ENCODE measurements at places on chromosomes 4 and X. TPM values are rescaled to one million over a fixed set of nuclear protein-coding genes. Genes with fewer than 3 reads are reported as not detected.

GRCh38 chr4:74724979-74725378 is 69.3 kb downstream of the BTC start:
- DNase-seq, result no peak

GRCh38 chr4:109441862-109442458 is 8.3 kb downstream of the SEC24B start:
- no peak for DNase-seq

Gene MMRN1
- 0.37 TPM for total RNA-seq

DNA sequence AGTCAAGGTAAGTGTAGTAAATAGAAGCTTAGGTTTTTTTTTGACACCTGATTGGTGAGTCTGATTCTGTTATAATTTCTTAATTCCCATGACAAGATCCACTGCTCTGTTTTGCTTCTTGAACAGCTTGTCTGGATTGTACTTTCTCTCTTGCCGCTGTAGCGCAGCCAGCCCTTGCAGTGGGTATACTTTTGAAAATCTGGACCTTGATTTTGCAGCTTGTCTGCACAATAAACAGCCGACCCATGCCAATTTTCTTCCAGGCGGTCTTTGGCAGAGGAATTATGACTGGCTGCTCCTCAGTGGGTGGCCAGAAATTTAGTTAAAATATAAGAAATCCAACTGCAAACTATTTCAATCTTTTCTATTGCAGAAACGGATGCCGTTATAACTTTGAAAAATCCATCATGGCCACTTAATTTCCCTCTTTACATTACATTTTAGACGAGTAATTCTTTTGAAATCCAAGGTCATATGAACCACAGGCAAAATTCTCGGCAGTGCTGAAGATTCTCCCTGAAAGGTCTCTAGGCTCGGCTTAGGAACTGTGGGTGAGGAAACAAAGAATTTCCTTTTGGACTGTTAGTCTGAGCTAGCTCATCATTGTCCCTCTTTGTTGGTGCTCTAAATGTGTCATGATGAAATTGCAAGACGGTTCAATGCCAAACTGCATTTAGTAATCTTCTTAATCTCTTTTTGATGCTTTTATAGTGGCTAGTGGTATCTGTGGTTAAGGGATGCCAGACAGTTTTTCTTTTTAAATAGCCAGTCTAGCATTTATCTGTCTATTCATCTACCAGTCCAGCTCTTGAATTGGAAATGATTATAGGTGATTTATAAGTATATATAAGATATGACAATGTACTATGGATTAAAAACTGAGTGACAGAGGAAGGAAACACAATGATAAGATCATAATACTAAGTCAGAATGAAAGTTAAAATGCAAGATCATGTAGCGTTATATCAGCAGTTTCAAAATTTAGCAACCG is 31.5 kb upstream of the PTTG2 start:
- no peak for DNase-seq

Gene MAGEA2B
- total RNA-seq, result not detected

- no peak for DNase-seq
Measured at GRCh38 chr4:133143775-133144430, 5.2 kb upstream of the PCDH10 start.

DNA sequence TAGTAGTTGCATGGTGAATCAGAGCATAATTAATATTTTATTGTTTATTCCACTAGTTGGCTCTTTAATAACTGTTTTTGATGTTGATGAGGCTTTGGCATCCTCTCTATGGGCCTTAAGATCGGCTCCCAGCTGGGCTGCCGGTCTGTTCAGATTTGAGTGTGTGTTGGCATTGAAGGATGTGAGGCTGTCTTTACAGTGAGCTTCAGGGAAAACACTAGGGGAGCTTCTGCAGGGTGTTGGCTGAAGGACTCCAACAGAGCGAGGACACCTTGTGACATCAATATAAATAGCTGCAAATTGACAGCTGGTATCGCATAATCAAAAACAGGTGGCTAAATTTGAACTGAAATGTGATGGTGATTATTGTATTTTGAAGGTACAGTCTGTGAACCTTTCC is 322.0 kb downstream of the FSTL5 start:
- DNase-seq, result no peak

DNA sequence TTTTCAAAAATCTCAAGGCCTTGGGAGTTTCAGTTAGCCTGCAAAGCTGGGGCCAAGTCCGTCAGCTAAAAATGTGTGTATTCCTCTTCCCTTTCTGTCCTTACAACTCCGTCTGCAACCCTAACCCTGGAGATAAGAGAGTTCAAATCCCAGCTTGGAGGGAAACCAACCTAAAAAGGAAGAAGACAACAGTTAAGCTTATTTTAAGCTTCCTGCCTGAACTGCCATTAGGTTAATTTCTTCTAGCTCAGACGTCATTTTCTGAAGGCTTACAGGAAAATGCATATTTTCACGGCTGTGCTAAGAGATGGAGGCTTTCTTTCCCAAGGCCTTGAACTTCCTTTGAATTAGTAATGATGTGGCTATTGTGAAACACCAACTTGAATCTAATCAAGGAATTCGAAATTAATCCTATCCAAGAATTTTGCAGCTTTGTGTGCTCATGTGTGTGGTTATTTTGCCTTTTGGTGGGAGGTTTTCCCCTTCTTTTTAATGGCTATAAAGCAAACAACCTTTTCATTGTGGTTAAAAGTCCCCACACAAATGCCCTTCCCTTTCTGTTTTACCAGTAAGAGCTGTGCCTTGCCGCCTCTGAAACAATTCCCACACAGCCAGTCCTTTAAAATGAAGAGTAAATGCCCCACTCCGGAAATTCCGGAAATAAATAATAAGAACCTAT is 103.5 kb downstream of the IRF2 start:
- DNase-seq, result no peak

Gene PRDM5
- 36.2 TPM for total RNA-seq

- no peak for DNase-seq
Measured at GRCh38 chr4:56511098-56511497, 5.5 kb downstream of the ARL9 start.

DNA sequence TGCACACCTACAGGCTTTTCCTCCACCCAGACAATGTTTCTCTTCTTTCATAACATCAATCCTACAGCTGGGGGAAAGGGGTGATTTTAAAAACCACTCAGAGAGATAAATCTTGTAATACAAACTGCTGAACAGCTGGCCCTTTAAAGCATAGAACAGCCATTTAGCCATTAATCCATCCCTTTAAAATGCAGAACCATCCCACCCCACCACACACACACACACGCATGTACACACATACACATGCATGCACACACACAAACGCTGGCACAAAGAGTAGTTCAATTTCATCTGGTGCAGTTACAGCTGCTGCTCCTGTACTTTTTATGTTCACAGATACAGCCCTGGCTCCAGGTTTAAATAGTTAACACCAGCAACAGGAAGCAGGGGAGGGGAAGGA is 426.1 kb downstream of the MID1IP1 start:
- no peak for DNase-seq

Gene SPANXA1
- total RNA-seq, result not detected

GRCh38 chrX:2445662-2446623 is 54.8 kb downstream of the DHRSX start:
- DNase-seq, result no peak

Gene TDO2
- not detected for total RNA-seq

Gene MAGEC1
- not detected for total RNA-seq

Gene DDIT4L
- 26.9 TPM for total RNA-seq

Gene SASH3
- not detected for total RNA-seq

Gene POU4F2
- total RNA-seq, result not detected

GRCh38 chr4:24094726-24095125 is 204.9 kb upstream of the PPARGC1A start:
- no peak for DNase-seq

Gene TMEM156
- total RNA-seq, result not detected

DNA sequence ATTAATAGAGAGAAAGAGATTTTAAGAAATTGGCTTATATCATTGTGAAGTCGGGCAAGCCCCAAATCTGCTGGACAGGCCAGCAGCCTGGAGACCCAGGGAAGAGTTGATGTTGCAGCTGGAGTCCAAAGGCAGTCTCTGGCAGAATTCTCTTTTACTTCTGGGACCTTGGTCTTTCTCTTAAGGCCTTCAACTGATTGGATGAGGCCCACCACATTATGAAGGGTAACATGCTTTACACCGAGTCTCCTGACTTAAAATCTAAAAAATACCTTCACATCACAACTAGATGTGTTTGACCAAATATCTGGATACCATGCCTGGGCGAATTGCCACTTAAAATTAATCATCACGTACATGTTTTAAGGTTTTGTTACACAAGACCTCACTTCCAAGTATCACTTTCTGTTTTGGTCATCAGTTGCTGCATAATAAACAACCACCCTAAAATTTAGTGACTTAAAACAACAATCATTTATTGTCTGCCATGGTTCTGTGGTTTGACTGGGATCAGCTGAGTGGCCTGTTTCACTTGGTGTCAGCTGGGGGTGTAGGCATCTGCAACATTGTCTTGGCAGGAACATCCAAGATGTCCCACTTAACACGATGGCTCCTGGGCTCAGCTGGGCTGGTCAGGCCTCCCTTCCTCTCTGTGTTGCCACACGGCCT is 3.4 kb downstream of the CD38 start:
- DNase-seq, result no peak

DNA sequence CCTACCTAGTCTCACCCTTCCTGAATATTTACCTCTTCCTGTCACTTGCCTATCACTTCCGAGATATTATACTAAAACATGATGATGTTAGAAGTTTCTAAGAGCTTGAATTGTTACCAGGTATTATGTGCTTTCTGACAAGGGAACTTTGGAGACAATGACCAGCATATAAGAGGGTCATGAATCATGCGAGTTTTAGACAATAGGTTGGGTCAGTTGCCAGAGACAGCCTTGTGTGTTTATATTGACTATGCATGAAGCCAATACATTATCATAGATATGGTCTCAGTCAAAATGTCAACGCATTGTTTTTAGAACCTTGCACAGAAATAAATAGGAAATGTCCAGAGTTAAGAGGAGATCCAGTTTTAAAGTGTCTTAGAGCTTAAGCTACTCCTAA is 116.8 kb downstream of the KLHL4 start:
- no peak for DNase-seq

DNA sequence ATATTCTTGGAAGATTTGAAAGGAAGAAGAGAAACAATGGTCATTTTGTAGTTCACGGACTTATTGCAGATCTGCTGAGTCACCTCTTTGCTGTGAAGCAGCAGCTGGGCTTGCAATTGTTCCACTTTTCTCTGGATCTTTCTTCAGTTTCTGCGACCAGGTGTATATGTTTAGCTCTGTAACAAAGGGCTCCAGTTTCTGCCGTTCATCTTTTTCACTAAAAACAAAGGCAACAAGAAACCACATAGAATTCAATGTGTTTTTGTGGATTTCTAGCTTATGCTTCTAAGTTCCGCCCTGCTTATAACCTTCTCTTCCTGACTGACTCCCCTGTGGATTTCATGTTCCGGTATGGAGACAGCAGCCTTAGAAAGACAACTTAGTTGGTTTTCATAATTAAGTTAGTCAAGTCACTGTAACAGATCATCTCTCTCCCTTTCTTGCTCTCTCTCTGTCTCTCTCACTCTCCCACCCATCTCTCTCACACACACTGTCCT is 121.6 kb upstream of the EPHA5 start:
- DNase-seq, result peak; percentile 11

Measured in neural progenitor cell (in vitro differentiated cells).